ENCODE measurements at places on chromosomes 1 and 21. TPM values are rescaled to one million over a fixed set of nuclear protein-coding genes. Genes with fewer than 3 reads are reported as not detected.

- H3K27me3 ChIP-seq = peaks cover 78% of the 10 kb centered on the region
- no peaks in the 10 kb centered on the region for H3K36me3 ChIP-seq
- no peak overlapping the region for H3K4me3 ChIP-seq
Measured at GRCh38 chr21:36694593-36695282, 4.2 kb upstream of the SIM2 start.

The SPRR2E gene
- total RNA-seq = not detected

DNA sequence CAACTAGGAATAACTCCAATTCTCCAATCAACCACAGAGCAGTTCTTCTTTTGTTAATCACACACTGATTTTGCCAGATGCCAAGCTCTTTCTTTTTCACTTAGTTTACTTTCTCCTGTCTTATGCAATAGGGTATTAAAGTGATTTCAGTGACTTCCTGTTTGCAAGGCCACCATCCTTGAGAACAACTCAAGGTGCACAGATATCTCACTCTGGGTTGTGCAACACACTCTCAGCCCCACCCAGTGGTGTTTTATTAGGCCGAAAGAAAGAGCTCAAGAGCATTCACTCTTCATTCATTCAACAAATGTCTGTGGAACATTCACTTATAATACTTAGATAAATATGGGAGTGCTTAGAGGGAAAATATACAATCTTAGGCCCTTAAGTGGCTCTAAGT is 352.5 kb downstream of the ZNF326 start:
- H3K36me3 ChIP-seq = no peaks in the 10 kb centered on the region
- DNase-seq = no peak
- H3K27ac ChIP-seq = no peak overlapping the region
- no peak overlapping the region for H3K4me3 ChIP-seq
- H3K27me3 ChIP-seq = peaks cover 2% of the 10 kb centered on the region

DNA sequence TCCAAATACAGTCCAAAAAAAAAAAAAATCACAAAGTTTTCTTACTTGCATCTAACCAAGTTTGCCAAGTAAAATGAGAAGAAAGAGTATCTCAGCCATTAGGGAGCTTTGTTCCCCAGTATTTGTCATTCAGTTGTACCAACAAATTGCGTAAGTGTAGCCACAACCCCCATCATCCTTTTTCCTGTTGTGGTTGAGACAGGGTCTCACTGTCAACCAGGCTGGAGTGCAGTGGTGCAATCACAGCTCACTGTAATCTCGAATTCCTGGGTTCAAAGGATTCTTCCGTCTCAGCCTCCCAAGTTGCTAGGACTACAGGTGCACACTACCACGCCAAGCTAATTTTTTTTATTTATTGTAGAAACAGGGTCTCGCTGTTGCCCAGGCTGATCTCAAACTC is 9.5 kb downstream of the STX6 start:
- H3K4me1 ChIP-seq = peaks cover 32% of the 10 kb centered on the region
- no peaks in the 10 kb centered on the region for H3K27me3 ChIP-seq
- no peak for DNase-seq
- H3K36me3 ChIP-seq = peaks cover 27% of the 10 kb centered on the region
- H3K4me3 ChIP-seq = no peak overlapping the region
- H3K27ac ChIP-seq = no peak overlapping the region

DNA sequence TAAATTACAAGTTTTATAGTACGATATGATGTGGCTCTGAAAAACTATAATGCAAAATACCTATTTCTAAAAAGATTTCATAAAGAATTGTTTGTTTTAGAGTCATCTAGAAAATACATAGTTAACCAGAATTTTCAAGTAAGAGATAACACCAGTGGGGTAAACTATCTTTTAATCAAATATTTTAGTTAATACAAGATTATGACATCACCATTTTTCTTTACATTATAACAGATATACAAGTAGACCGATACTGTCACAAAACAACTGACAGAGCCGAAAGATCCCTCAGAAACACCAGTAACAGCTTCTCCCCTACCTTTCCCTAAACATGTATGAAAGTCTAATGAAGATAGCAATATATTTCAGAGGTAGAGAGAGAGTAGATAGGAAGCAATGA is 54.2 kb downstream of the EPS15 start:
- H3K27ac ChIP-seq = no peak overlapping the region
- no peak for DNase-seq
- no peaks in the 10 kb centered on the region for H3K4me1 ChIP-seq
- no peak overlapping the region for H3K4me3 ChIP-seq
- peaks cover 44% of the 10 kb centered on the region for H3K36me3 ChIP-seq

DNA sequence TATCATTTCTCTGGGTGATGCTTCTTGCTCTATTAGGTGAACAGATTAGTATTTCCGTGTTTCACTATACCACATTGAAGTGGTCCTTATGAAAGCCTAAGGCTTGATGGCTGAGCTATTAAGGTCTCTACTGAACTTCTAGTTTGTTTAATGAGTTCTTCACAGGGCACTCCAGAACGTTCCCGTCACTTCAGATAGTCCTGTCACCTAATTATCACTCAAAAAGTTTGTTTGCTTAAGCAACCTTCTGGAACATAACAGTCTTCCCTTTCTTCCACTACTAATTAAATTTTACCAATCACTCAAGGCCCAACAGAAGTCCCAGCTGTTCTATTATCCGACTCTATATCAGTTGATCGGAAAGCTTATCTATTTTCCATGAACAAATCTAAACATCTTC is 104.6 kb upstream of the ZC3H11B start:
- no peaks in the 10 kb centered on the region for H3K27me3 ChIP-seq
- no peaks in the 10 kb centered on the region for H3K4me1 ChIP-seq
- H3K36me3 ChIP-seq = no peaks in the 10 kb centered on the region
- no peak overlapping the region for H3K27ac ChIP-seq
- no peak overlapping the region for H3K4me3 ChIP-seq

The B3GALT5 gene
- not detected for total RNA-seq

GRCh38 chr1:212162635-212163034 is 122.6 kb upstream of the PPP2R5A start:
- H3K27me3 ChIP-seq = no peaks in the 10 kb centered on the region
- H3K36me3 ChIP-seq = peaks cover 3% of the 10 kb centered on the region
- H3K4me3 ChIP-seq = no peak overlapping the region
- H3K27ac ChIP-seq = peak overlapping the region; percentile 70
- DNase-seq = peak; percentile 37
- peaks cover 42% of the 10 kb centered on the region for H3K4me1 ChIP-seq

DNA sequence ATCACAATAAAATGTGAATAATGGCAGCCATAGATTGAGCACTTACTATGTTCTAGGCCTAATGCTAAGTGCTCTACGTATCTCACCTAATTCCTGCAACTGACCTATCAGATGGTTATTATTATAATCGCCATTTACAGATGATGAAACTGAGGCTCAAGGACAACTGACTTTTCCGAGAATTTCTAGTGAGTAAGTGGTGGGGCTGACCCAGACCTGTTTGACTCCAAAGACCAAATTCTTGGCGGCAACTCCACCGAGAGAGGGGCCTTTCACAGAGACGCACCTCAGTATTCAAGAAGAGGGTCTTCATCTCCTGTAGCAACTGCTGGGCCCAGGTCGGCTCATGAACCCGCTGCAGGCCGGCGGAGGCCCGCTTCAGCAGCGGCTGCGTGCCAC is 573 bp downstream of the TMEM234 start:
- DNase-seq = no peak
- H3K27me3 ChIP-seq = no peaks in the 10 kb centered on the region
- peak overlapping the region; percentile 99 for H3K4me3 ChIP-seq
- H3K27ac ChIP-seq = peak overlapping the region; percentile 97
- H3K4me1 ChIP-seq = peaks cover 46% of the 10 kb centered on the region

DNA sequence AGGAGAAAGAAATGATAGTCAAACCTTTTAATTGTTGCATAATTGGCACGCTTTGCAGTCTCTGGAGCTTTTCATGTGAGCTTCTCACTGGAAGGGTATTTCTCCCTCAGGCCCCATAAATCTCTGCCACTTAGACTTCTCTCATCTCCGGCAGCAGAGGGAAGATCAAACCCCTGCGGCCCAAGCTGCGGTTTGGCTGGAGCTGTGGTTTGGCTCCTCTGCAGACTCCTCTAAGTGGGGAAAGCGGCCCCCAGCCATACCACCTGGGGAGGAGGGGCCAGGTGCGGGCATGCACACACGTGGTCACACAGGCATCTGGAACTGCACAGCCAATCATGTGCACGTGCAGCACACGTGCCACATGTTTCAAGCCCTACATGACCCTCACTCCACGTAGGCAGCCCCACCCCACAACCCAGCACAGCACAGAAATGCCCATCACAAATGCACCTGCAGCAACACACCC is 58.3 kb downstream of the UBE2T start:
- H3K27ac ChIP-seq = no peak overlapping the region
- peaks cover 15% of the 10 kb centered on the region for H3K4me1 ChIP-seq
- peaks cover 14% of the 10 kb centered on the region for H3K27me3 ChIP-seq
- peak; percentile 24 for DNase-seq

- H3K4me1 ChIP-seq = peaks cover 8% of the 10 kb centered on the region
- DNase-seq = no peak
- no peak overlapping the region for H3K4me3 ChIP-seq
- H3K27ac ChIP-seq = no peak overlapping the region
- H3K36me3 ChIP-seq = no peaks in the 10 kb centered on the region
- H3K27me3 ChIP-seq = no peaks in the 10 kb centered on the region
Measured at GRCh38 chr21:42143111-42143510, 72.0 kb downstream of the UMODL1 start.

DNA sequence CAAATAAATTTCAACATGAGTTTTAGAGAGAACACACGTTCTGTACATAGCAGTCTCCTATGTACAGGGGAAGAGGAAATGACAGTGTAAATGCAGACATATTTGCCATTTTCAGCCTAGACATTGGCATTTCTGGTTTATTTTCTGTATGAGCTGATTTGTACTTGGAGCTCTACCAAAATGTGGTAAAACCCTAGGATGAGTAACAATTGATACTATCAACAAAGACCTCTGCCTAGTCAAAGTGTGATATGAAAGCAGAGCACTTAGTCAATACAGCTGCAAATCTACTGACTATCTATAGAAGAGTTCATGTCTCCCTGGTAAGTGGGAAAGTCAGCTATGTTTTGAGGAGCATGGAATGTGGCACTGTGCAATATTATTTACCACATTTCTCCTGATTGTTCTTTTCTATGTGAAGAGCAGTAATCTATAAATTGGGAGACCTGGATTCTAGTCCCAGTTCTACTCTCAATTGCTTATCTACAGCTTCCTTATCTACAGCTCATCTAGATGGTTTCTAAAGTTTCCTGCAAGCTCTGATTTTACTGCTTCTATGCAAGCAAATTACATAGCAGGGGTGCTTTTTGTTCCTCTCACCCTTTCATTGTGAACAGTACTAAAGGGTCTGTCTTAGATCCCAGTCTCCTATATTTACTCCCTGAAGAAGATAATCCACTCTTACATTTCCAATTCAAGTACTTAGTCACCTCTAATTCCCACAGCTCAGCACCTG is 334.2 kb downstream of the NTNG1 start:
- no peak for DNase-seq
- H3K4me1 ChIP-seq = peaks cover 3% of the 10 kb centered on the region
- H3K4me3 ChIP-seq = no peak overlapping the region
- H3K36me3 ChIP-seq = no peaks in the 10 kb centered on the region
- peaks cover 22% of the 10 kb centered on the region for H3K27me3 ChIP-seq

GRCh38 chr1:103336408-103336807 is 189.1 kb upstream of the RNPC3 start:
- H3K4me3 ChIP-seq = no peak overlapping the region
- H3K27me3 ChIP-seq = no peaks in the 10 kb centered on the region
- no peaks in the 10 kb centered on the region for H3K4me1 ChIP-seq

The ZNF672 gene
- total RNA-seq = 56.9 TPM

DNA sequence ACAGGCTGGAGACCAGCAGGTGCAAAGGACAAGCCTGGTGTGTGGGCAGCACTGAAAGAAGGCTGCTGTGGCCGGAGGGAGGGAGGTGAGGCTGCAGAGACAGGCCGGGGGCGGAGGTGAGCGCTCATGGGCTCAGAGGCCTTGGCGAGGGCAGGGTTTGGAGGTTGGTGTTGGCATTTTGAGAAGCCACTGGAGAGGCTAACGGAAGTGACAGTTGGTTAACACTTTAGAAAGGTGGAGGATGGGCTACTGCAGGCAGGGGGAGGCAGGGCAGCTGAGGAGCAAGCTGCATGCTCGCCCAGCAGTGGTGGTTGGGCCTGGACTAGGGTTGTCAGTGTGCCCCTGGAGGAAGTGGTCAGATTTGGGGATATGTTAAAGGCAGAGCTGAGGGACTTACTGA is 37.5 kb downstream of the QSOX1 start:
- no peaks in the 10 kb centered on the region for H3K36me3 ChIP-seq
- H3K4me3 ChIP-seq = no peak overlapping the region
- H3K4me1 ChIP-seq = peaks cover 6% of the 10 kb centered on the region
- no peak for DNase-seq
- H3K27me3 ChIP-seq = no peaks in the 10 kb centered on the region

The LRRC71 gene
- not detected for total RNA-seq

The C1QA gene
- total RNA-seq = not detected

The ANGPTL7 gene
- not detected for total RNA-seq

DNA sequence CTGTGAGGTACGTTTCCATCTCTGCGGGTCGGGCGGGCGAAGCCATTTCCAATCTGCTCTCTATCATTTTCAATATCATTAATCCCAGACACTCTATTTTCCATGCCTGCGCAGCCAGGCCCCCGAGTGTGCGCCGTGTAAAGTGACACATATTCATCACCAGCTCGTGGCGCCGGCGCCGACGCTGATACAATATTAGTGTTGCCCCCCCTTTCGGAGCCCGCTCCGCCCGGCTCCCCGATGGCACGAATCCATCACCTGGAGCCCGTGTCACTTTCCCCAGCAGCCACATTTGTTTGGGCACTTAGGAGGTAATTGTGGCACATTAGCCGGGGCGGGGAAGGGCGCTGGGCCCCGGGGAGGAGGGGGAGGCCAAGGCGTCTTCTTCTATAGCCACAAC is 33.7 kb upstream of the DMBX1 start:
- peaks cover 44% of the 10 kb centered on the region for H3K27me3 ChIP-seq
- no peak overlapping the region for H3K4me3 ChIP-seq
- no peaks in the 10 kb centered on the region for H3K4me1 ChIP-seq
- H3K36me3 ChIP-seq = no peaks in the 10 kb centered on the region
- DNase-seq = no peak
- H3K27ac ChIP-seq = no peak overlapping the region

GRCh38 chr1:87370544-87370943 is 41.9 kb downstream of the LMO4 start:
- no peak overlapping the region for H3K4me3 ChIP-seq
- H3K4me1 ChIP-seq = no peaks in the 10 kb centered on the region
- no peak overlapping the region for H3K27ac ChIP-seq
- no peaks in the 10 kb centered on the region for H3K27me3 ChIP-seq
- DNase-seq = no peak

The CGN gene
- total RNA-seq = 0.30 TPM

GRCh38 chr1:186564582-186564981 is 103.7 kb upstream of the PDC start:
- no peaks in the 10 kb centered on the region for H3K27me3 ChIP-seq
- DNase-seq = no peak
- no peaks in the 10 kb centered on the region for H3K4me1 ChIP-seq
- H3K4me3 ChIP-seq = no peak overlapping the region
- no peak overlapping the region for H3K27ac ChIP-seq
- H3K36me3 ChIP-seq = no peaks in the 10 kb centered on the region
